ENCODE measurements at places on chromosomes 12 and 14.

GRCh38 chr12:25715102-25715501 lies 162.0 kb upstream of the LMNTD1 start:
- no peak for DNase-seq

GRCh38 chr12:110600254-110600653 lies 13.7 kb upstream of the TCTN1 start:
- DNase-seq, result peak; percentile 82

GRCh38 chr12:31481415-31481814 lies 109.5 kb downstream of the DENND5B start:
- no peak for DNase-seq

- no peak for DNase-seq
Measured at GRCh38 chr12:132998741-132999140, 12.6 kb downstream of the ZNF26 start.

- peak; percentile 73 for DNase-seq
Measured at GRCh38 chr14:68800390-68800789, 7.5 kb upstream of the ZFP36L1 start.

DNA sequence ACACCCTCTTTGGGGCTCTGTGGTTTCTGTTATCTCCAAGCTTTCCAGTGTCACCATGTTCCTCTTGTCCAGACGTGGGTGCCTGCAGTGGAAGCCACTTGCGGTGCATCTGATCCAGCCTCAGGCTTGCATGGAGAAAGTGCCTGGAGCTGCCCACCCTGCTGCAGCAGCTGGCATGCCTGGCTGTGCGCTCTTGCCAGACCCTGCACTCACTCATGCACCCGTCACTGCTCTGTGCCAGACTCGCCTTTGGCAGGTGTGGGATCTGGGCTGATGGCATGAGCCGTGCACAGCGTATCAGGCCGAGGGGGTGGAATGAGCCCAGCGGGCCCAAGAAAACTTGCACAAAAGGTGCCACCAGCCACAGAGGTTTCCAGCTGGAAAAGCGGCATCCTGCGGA lies 105.1 kb downstream of the MNAT1 start:
- DNase-seq, result no peak

GRCh38 chr12:46916796-46917419 lies 91.1 kb upstream of the SLC38A4 start:
- no peak for DNase-seq

DNA sequence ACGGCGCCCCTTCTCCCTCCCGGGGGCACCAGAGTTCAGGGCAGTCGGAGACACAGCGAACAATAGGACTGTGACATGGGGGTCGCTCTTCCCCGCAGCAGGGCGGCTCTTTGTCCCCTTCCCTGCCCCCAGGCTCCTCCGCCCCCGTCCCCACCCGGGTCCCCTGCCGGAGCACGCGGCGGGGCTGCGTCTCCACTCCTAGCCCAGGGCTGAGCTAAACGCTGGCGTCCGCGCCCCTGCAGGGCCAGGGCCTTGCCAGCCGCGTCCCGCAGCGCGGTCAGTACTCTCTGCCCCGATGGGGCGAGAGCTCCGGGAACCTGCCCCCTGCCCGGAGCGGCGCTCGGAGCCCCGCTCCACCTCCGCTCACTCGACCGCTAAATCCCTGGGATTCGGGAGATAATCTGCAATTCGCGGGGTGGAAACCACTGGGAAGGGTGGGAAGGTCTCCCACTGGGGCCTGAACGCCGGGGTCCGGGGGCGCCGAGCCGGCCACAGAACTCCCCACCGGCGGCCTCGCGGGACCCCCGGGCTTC lies 825 bp upstream of the CCDC85C start:
- peak; percentile 40 for DNase-seq

- DNase-seq, result no peak
Measured at GRCh38 chr12:94225947-94226630, 77.7 kb downstream of the PLXNC1 start.

DNA sequence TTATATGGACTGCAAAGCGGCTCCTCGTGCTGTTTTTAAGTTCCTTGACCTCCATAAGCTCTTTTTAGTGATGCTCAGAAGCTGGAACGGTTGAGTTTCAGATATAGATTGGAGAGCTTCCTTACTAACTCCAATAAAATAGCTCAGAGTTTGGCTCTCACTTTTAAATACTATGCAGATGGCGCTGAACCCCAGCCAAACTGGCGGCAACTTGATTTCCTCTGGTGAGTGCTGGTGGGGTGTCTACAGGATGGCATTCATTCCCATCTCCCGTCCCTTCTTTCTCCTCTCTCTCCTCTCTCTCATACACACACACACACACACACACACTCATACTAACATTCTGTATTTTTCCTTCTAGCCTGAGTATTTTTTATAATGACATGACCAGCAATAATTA lies 346.3 kb downstream of the ETNK1 start:
- DNase-seq, result peak; percentile 54

- peak; percentile 75 for DNase-seq
Measured at GRCh38 chr12:46983959-46984841, 95.2 kb upstream of the PCED1B start.

GRCh38 chr12:72272091-72272661 lies at the start of gene TRHDE:
Gene TRHDE (plus strand): TSS chr12:72272370. CDS start chr12:72272644, 274 bp downstream.
- DNase-seq, result peak; percentile 45

- DNase-seq, result no peak
Measured at GRCh38 chr14:36626151-36626550, 35.5 kb upstream of the PAX9 start.

- DNase-seq, result peak; percentile 37
Measured at GRCh38 chr14:57732463-57733285, 133.2 kb downstream of the SLC35F4 start.

- peak; percentile 54 for DNase-seq
Measured at GRCh38 chr12:8860165-8860961, 37.9 kb downstream of the A2ML1 start.

GRCh38 chr12:107791465-107792089 lies 17.1 kb downstream of the ASCL4 start:
- DNase-seq, result no peak

DNA sequence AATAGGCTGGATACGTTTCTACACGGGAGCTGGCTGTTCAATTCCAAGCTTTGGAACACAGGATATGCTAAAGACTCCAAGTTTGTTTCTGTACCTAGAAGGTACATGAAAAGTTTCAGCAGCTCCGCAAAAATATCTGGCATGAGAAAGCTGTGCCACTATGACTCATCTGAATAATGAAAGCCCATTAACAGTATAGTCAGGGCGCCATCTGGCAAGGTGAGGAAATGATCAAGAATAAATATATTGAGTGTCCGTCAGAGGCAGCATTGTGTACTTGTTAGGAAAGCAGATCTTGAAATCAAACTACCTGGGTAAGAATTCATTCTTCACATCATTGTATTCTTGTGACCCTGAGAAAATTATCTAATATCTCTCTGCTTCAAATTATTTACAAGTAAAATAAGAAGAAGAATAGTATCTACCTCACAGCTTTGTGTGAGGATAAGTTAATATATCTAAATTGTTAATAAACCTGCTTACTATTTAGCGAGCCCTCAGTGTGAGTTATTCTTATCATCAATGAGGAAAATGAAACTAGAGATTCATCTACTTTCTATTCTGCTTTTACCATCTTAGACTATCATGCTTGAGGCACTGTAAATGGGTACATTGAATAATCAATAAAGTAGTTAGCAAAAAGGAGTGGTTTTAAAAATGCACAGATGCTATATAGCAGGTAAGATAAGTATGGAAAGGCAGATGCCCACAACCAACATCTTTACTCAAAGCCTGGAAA lies 53.5 kb downstream of the FSCB start:
- no peak for DNase-seq

- DNase-seq, result no peak
Measured at GRCh38 chr12:84779169-84779568, 133.4 kb downstream of the SLC6A15 start.

- no peak for DNase-seq
Measured at GRCh38 chr14:24875203-24875838, 174.6 kb downstream of the STXBP6 start.

DNA sequence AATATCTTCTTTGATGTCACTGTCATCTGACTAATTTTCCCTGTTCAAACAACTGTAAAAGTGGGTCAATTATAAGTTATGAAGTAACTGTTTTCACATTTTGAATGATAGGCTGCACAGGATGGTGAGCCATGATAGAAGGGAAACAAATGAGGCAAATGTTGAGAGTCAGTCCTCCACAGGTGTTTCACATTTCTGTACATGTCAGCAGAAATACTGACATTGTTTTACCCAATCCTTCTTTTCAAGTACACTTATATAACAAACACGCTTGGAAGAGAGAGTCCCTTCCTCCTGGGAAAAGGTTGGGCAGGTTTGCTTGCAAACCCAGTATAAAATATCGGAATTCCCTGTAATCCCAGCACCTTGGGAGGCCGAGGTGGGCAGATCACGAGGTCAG lies 1251.5 kb downstream of the SLC16A7 start:
- no peak for DNase-seq

DNA sequence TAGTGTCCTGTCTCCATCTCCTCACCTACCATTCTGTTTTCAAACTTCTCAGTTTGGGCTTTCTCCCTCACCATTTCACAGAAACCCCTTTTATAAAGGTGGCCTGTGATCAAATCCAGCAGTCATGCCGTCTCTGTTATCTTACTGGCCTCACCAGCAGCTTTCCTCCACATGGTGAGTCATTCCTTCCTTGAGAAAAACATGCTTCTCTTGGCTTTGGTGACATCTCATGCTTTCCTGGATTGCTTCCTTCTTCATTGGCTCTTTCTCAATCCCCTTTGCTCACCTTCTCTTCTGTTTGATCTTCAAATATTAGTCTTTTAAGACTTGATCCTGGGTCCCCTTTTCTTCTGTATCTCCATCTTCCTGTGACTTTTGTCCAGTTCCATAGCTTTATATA lies 164.9 kb downstream of the ANO4 start:
- peak; percentile 56 for DNase-seq

DNA sequence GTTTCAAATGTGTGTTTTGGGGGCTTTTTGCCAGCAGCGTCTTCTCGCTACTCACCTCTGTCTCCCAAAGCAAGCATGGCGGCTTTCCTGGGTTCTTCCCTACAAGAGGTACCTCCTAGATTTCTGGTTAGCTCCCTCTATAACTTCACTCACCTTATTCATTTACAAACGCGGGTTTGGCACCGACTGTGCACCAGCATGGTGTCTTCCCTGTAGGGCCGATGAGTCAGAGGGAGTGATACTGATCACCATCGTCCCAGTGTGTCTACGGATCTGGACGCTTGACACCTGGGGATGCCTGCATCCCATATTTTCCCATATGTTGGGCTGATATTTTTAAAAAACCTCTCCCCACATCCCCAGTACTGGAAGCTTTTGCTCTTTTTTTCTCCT lies 8.0 kb upstream of the SERPINA12 start:
- no peak for DNase-seq

DNA sequence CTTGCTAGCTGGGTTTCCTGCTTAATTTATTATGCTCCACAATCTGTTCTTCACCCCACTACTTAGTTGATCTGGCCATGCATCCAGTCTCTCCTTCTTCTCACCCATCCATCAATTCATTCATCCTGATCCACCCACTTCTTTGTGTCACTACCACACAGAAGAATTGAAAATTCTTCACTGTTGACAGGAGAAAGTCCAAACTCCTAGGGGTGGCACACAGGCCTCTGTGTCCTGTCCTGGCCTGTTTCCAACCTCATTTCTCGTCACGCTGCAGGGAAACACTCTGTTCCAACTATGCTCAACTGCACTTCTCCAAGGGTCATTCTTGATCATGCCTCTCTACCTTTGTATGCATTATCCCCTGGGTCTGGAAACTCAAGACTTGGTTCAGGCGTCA lies 10.6 kb upstream of the KRT83 start:
- no peak for DNase-seq

- no peak for DNase-seq
Measured at GRCh38 chr14:69685218-69685616, 73.8 kb downstream of the SUSD6 start.

DNA sequence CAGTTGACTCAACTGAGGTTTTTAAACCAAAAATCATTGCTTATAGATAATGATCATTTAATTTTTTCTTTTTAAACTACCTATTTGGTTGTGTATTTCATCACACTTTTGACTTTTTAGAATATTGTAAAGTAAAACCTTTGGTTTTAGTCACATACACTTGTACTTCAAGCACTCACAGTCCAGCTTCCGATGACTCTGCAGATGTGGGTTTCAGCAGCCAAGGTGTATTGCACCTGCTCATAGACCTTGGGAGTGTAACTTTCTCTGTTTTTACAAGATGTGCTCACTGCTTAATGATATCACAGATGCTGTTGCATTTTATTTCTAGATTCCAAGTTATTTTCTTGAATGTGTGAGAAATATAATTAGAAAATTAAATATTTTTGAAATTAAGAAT lies 188.3 kb upstream of the SLC38A2 start:
- DNase-seq, result no peak

- DNase-seq, result peak; percentile 87
Measured at GRCh38 chr14:103143506-103143905, 20.2 kb downstream of the TNFAIP2 start.

DNA sequence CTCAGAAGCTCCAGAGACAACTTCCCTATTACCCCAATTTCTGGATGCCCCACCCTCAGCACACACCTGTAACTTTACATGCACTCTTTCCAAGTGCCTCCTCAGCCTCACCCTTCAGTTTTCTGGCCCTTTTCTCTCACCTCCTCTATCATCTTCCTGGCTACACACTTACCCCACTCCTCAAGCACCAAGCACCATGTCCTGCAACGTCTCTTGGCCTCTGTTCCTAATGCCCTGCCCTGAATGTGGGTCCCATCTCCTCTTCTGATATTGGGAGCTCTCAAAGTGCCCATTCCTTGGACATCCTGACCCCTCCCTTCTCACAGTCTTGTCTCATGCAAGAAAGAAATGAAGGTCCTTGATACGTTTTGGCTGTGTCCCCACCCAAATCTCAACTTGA lies 1.2 kb downstream of the KRT72 start:
- DNase-seq, result no peak

DNA sequence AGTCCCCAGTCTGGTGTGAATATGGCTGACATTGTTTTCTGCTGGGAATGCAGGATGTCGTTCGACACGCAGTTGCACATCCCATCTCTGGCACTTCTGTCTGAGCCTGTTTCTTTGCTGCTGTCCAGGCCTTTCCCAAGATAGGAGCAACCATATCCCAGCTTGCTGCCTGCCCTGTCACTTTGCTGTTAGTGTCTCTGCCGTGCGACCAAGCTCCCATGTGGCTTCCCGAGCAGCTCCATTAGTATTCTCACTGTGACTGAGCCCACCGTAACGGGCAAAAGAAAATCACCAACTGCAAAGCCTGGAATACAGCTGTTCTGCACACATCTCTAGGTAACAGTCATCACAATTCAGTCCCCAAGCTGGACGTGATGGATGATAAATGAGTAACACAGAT lies 66.0 kb upstream of the CPSF6 start:
- DNase-seq, result no peak

All from fibroblast of villous mesenchyme (primary cell).